Activated CD4-positive, alpha-beta T cell treated with anti-CD3 and anti-CD28 coated beads for 36 hours (primary cell): ENCODE measurements at places on chromosomes 6 and 20.

DNA sequence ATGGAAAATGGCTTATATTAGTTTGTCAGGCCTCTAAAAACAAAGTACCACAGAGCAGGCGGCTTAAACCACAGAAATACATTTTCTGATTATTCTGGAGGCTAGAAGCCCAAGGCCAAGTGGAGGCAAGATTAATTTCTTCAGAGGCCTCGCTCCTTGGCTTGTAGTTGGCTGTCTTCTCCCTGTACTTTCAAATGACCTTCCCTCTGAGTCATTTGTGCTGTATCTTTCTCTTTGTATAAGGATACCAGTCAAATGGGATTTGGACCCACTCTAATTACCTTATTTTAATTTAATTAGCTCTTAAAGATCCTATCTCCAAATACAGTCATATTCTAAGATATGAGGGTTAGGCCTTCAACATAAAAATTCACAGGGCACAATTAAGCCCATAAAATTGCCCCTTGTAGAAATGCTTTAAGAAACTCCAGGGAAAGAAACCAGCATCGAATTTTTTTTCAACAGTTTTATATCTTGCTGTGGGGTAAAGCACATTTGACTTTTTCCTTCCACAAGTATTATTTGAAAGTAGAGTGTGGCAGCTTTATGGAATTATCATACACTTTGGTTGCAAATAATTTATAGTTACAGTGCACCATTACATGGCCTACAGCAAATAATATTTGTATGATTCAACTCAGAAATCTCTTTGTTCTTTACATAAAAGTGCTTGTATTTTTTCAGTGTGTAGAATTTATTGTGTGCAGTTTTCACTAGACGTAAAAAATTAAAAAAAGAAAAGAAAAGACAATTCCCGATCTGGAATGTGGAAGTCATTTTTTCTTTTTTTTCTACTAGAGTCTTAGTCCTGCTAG, 706.1 kb downstream of the KIF16B start:
- no peak for DNase-seq

- DNase-seq: no peak
Observed at GRCh38 chr6:119027465-119027864, 51.0 kb downstream of the FAM184A start.

DNA sequence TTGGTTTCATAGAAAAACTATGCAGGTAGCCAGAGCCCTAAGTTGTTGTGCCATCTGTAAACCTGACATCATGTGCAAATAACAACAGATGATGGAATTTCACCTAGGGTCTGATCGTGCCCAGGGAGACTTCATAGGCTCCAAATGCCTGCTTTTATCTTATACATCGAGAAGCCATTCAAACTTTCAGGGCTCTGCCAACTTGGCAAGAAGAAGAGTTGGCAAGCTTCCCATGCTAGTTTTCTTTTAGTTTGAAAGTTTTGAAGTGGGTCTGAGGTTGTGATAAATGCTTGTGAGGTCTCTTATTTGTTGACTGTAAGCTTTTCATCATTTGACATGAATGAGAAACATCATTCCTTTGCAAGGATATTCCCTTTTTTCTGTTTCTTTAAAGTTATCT, 175.4 kb upstream of the FLRT3 start:
- no peak for DNase-seq

DNA sequence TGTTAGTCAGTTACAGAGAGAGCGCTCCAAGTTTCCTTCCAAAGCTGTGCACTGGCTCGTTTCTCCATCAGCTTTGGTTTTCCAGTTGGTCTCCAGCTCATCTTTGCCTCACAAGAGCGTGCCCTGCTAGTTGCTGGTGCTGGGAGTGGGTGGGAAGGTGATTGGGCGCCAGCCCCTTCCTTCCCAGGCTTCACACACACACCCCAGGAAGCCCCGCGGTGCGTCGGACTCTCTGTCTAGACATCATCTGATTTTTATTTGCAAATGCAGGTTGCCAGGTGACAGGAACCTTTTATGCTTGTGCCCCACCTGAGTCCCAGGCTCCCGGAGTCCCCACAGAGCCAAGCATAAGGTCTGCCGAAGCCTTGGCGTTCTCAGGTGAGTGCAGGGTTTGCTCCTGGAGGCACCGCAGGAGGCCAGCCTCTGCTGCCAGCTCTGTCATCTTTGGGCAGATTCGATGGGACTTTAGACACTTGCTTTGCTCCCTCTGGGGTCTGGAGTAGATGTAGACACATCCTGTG, 7.1 kb downstream of the IRF4 start:
- DNase-seq: no peak

DNA sequence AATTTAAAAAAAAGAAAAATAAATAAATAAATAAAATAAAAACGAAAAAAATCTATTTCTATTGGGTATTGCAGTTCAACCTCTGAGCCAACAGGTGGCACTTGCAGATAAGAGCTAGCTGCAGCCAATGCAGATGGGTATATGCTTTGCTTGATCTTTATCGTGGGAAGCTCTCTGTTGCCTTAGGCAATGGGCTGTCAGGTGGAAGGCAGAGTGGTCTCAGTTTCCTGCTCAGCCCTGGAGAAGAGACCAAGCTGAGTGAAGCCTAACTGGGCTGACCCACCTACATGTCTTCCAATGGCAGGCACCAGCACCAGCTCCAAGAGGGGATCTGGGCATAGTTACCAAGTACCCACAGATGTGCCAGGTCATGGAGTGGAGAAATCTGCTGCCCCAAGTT, 95.0 kb downstream of the AK9 start:
- DNase-seq: peak; percentile 44

DNA sequence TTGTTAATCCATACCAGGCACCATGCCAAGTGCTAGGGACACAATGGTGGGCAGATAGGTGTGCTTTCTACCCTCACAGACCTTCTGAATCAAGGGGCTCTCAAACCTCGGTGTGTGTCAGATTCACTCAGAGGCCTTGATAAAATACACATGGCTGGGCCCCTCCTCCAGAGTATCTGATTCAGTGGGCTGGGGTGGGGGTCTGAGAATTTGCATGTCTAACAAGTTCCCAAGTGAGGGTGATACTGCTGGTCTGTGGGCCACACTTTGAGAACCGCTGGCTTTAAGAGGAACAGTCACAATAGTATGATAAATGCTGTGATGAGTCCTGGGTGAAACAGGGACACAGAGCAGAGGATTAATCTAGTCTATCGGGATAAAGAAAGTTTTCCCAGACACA, 35.8 kb upstream of the SIRT5 start:
- no peak for DNase-seq

DNA sequence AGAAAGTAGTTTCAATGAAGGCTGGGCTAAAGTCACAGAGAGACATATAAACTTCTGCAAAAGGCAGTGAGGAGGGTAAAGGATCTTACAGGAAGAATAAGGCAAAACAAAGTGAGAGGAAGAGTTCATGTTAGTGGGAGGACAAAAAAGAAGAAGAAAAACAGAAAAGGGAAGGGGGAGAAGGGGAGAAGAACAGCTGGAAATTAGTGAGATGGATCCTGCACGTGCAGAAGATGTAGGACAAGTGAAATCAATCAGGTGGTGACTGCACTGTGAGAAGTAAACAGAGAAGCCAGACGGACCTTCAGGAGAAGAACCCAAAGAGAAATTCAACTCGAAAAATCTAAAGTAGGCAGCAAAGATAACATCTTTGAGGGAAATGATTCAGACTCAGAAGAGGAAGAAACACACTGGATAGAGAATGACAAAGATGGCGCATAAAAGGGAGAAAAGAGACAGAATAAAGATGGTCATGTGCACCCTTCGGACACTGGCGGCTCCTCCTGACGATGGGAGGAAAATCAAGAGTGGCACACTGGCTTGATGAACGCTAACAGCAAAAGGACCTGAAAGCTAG, 105.9 kb downstream of the MYB start:
- no peak for DNase-seq

DNA sequence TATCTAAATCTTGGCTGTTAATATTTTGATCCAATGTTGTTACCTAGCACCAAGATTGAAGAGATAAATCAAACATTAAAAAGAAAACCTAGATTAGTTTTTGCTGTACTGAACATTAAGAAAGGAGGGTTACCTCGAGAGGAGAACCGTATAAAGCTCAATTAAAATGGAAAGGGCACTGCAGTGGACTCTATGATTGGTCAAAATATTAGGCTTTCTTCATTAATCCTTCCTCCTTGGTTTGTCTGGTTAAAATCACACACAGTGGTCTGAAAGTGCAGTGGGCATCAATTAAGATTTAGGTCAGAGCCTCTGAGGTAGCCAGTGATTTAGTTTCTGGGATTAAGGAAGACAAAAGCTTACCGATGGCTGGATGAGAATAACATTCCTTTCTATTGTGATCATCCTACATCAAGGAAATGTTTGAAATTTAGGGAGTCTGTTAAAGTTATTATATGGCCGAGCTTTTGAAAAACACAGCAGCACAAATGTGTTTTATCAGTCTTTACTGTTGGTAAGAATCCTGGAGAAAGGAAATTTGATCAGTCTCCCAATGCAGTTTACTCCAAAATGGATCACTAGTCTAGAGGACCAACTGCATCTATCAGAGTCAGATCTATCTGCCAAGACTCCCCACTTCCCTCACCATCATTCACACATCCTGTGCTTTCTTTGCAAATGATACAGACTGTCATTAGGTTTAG, 134.6 kb upstream of the NEDD9 start:
- DNase-seq: no peak

DNA sequence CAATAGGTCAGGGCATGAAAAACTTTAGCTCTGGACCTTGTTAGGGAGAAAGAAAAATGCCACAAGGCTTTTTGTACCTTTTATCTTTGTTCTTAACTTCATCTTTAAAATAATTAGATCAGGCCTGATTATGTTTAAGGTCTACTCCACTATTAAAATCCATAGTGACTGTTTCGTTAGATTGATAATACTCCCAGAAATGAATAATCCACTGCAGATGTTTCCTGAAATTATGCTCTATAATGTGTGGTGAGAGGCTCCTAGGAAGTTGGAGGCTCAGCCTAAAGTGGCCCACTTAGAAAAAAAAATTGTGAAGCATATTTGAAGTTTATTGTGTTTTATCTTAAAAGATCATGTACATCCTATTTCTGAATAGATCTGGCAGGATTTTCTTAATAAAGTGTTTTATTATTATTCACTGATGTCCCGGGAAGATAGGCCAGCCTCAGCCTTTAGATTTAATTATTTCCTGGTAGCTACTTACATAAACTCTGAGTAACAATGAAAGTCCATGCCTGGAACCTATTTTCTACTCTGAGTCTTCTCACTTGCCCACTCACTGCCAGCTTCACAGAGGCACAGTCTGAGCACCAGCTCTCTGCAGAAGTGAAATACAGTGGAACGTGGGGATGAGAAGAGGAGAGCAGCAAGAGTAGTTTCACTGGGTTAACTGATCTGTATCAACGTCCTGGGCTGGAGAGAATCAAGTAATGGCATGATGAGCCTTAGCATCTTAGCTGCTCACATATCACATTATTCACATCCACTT, 126.8 kb upstream of the TMEM170B start:
- peak; percentile 47 for DNase-seq

- DNase-seq: no peak
Observed at GRCh38 chr6:26432627-26433201, 7.6 kb upstream of the BTN3A3 start.

DNA sequence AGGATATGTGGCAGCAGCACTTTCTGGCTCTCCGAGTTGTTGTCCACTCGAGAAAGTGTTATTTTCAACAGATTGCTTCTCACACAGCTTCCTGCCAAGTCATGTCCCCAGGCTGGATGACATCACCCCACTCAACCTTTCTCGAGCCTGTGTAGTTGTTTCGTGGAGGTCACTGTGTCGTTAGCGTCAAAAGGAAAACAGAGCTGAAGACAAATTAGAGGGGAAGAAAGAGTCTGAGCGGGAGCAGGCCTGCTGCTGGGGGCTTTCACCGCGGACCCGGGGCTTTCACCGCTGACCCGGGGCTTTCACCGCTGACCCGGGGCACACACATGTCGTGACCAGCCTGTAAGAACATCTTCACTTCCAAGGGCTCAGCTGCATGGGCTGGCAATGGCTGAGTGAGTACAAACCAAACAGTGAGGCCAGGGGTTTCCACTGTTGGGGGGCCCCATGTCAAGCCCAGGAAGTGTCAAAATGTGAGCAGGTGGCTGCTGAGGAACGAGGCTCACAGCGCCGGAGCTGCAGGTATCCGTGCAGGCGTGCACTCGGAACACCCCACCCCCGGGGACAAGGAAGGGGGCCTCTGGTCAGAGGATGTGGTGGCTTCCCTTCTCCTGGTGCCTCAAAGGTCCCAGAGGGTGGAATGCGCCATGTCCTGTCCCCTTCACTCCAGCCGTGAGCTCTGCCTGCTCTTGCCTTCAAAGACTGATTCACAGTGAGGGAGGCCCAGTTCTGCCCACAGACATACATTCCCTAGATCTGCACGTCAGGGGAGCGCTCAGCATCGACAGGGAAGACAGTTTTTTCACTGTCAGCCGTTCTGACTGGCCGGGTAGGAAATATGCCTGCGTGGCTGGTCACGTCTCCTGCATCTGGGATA, 365.9 kb downstream of the TAF4 start:
- DNase-seq: no peak

DNA sequence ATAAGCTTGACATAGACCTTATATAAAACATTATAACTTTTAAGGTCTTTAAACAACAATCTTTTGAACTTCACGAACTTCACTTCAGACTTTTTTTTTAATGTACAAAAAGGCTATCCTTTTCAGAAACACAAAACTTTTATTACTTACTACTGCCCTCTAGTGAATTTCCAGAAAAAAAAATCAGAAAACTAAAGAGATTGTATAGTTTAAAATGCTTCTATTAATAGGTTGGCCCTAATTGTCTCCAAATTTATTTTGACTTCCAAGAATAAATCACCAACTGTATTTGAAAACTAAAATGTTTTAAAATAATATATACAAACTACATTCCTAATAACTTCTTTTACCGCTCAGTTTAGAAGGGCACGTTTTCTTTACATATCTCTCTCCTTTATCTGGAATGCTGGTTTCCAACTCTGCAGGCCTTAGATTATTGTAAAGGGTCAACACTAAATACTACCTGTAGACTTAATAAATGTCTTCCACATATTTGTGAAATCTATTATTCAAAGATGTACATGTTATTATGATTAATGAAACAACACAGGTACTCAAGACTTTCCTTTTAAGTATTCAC, 66.8 kb downstream of the LMBRD1 start:
- no peak for DNase-seq

GRCh38 chr6:85674604-85675003, 31.9 kb upstream of the SYNCRIP start:
- no peak for DNase-seq

GRCh38 chr6:84635081-84635761, 129.2 kb downstream of the TBX18 start:
- no peak for DNase-seq

GRCh38 chr20:30937790-30938189, 319.7 kb upstream of the DEFB115 start:
- DNase-seq: no peak

DNA sequence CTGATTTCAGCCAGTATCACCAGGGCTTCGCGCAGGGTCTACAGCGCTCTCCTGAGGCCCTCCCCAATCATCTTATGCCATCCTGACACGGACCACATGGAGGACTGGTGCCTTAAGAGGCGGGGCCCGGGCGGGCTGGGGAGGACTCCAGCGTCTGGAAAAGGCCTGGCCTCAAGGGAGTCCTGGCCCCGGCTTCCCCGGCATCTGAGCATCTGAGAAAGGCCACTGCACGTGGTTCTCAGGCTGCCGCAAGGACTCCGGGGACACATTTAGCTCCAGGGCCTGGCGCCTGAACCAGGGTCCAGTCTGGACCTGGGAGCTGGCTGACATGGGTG, 21.4 kb downstream of the BHLHE23 start:
- DNase-seq: no peak

- DNase-seq: no peak
Observed at GRCh38 chr6:170151321-170151771, 139.5 kb downstream of the DLL1 start.
